ENCODE measurements at places on chromosomes 4 and X.
A peak's percentile ranks its signal among the peaks of the same experiment; 100 is the strongest.

- no peak for DNase-seq
Observed at GRCh38 chr4:2443061-2443730, 24.4 kb downstream of the CFAP99 start.

DNA sequence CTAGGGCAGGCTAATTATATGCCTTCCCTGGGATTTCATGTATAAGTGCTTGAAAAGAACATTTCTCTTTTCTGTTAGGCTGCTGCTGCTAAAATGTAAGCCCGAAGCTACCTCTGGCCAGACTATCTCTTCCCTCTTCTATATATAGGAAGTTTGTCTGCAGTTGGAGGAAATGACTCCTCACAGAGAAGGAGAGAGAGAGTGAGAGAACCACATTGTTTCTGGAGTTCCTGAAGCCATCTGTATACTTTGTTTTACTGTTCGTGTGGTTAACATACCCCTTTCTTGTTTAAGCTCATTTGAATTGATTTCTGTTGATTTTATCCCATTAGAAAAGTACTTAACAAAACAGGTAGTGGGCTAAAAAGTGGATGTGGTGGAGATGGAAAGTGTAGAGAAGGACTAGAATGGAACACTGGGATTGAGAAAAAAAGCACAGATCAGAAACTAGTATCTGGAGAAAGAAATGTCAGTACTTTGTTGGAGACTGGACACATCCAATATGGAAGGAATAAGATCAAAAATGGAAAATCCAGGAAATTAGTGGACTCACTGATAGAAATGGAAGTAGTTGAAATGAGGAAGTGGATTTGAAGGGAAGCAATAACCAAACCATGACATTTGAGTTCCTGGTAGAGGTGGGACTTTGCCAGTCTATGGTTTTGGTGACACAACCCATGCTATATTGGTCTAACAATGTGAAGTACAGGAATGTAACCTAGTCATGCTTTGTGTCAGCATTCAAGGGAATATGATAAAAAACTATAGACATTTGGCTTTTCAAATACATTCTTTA, 112.6 kb downstream of the TMA16 start:
- DNase-seq, result no peak

DNA sequence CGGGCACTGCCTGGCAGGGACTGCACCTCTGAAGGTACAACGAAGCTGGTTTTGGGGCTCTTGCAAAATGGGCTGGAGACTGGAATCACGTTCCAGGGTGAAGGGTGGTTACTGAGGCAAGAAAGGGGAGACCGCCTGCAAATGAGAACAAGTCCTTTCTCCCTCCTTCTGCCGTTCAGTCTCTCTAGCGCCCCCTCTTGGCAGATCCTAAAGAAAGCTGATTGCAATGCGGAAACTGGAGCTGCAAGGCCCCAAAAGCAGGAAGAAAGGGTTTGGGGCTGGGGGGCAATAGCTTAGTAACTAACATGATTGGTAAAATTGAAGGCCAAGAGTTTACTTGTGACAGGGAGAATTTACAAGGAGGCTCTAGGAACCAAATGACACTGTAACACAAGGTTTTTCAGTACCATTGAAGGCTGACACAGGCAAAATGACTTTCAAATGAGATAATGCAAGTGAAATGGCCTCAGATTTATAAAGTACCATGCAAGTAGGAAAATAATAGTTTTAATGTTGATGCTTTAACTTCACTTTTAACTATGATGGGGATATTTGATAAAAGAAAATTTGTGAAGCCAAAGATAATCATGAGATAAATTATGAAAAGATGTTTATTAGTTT, 222.7 kb upstream of the HAND2 start:
- peak; percentile 4 for DNase-seq

- no peak for DNase-seq
Observed at GRCh38 chr4:6953751-6954380, 44.2 kb downstream of the TBC1D14 start.

GRCh38 chr4:115042496-115042895, 70.9 kb downstream of the NDST4 start:
- no peak for DNase-seq

DNA sequence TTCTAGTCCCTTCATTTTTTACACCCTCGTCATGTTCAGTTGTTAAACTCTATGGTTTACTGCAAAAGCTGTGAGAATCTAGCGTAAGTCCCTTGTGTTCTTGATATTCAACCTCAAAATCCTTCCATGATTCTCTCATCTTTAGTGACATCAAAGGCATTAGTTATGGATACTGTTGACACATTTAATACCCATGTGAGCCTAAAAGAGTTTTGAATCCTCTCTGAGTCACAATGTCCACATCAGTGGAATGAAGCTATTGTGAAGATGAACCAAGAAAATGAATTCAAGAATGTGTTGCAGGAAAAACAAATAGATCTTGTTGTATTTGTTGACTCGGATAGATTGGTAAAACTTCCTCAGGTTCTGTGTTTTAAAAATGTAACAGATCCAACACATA, 394.7 kb upstream of the ATOH1 start:
- DNase-seq, result no peak

- DNase-seq, result peak; percentile 50
Observed at GRCh38 chrX:71253253-71254091, 468 bp downstream of the ZMYM3 start.

DNA sequence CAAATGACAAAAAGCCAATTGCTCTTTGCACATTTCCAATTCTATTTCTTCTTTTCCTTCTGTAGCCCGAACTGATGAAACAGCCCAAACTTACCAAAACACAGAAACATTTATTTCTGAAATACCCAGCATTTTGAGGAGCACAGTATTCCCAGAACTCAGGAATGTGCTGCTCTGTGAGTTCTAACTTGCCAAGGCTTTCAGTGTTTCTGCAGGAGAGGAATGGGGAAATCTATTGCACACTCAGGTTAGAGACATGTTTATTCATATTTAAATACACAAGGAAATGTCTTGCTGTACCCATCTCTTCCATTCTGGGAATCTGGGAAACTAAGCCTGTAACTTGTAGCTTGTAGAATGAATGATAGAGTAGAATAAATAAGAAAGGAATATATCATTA, 10.7 kb downstream of the TMPRSS11D start:
- no peak for DNase-seq

GRCh38 chrX:11365426-11365825, 72.2 kb downstream of the AMELX start:
- DNase-seq, result no peak

- DNase-seq, result no peak
Observed at GRCh38 chrX:2315434-2315833, 185.3 kb downstream of the DHRSX start.

DNA sequence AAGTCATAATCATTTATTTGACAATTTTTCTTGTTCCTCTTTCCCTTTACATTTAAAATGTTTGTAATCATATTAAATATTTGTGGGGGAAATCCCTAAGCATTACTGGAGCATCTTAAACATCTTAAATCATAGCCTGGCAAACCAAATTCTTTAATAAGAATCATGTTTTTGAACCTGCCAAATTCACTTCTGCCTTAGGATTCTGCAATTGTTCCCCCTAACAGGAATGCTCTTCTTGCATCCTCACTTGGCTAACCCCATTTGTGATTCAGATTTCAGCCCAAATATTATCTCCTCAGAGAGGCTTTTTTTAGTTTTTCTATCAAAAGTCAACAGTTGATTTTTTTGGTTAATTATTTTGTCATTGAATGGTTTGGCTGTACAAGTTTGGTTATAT, 241.1 kb downstream of the MAPK10 start:
- no peak for DNase-seq

DNA sequence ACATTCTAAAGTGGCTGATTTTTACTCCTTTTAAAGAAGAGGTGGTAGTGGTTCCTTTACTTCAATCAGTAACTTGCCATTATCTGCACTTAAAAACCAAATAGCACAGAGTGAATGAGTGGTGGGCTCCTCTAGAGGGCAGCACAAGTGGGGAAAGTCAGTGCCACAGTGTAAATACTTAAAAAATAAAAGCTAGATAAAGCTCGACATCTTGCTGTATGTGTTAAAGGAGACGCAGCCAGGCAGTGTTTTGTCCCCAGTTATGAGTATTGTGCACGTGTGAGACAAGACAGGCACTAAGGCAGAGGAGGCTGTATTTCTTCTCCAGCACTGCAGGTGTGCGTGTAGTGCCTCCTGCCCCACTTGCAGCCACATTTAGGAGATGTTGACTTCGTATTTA, 24.6 kb downstream of the NAP1L5 start:
- peak; percentile 9 for DNase-seq

DNA sequence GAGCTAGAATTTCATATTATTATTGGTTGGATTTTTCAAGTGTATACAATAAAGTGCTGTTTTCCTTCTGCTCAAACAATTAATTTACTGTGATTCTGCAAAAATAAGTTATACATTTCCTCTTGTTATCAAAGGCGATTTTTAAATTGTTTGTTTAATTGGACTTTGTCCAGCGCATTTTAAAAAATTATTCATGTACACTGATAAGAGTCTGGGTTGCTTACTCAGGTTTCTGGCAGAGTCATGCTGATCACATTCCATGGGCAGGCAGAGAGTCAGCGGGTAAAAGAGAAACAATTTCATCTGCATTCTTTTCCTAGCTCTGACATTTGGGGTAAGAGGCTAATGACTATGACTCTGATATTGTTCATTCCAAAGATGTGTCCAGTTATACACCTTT, 8.9 kb downstream of the FAT4 start:
- no peak for DNase-seq

DNA sequence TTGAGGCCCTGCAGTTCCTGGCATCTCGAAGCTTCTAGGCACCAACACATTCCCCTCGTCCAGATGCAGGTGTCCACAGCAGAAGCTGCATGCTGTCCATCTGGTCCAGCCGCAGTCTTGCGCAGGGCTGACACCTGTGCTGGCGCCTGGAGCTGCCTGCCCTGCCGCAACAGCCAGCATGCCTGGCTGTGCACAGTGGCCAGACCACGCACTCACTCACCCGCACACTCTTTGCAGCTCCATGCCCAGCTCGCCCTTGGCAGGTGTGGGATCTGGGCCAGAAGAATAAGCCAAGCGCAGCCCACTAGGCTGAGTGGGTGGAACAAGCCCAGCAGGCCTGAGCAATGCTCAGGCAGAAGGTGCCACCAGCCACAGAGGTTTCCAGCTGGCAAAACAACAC, 125.6 kb downstream of the PARM1 start:
- DNase-seq, result no peak

DNA sequence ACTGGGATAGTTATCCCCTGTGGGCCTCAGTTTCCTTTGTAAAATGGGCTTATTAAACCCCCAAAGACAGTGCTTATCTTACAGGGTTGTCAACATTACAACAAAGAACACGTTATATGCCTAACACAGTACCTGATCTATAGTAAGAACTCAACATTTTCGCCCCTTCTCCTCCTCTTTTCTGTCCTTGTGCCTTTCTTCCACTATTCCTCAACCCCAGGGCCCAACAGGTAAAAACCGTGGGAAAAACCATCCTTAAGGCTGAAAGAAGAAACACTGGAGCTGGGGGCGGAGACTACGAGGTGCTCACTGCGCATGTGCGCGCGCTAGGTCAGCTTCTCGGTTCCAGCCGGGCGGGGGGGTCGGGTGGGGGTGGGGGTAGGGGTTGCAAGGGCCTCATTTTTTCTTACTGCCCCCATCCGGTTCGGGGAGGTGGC, 426 bp upstream of the XIAP start:
- peak; percentile 65 for DNase-seq

GRCh38 chrX:48914593-48915493, 3.4 kb upstream of the SLC35A2 start:
- DNase-seq, result no peak

DNA sequence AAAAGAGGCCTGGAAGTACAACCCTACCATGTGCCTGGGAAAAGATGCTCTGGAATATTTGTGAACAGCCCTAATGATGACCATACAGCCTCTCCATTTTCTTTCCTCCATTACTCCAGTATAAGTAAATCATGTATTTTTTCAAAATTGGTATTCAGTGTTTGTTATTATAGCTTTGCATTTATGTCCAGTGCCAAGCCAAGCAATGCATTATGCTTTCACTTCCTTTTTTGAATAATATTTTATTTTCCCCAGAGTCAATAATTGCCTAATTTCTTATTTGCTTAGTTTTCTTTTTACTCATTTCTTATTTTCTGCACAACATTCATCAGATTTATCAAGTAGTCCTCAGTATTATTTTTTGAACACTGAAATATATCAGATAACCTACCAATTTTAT, 49.3 kb upstream of the EOLA2 start:
- DNase-seq, result no peak

GRCh38 chrX:4905576-4905975, 1192.1 kb upstream of the PRKX start:
- DNase-seq, result no peak

- DNase-seq, result no peak
Observed at GRCh38 chrX:5771441-5771840, 457.2 kb downstream of the NLGN4X start.

All from NCI-H1436 (cell line).